Stimulated activated CD4-positive, alpha-beta T cell treated with anti-CD3 and anti-CD28 coated beads, Interleukin-12 subunit alpha, Interleukin-12 subunit beta, amount 100 ng/mL, for 4 hours (primary cell): ENCODE measurements at places on chromosomes 1 and 21.

GRCh38 chr1:38477811-38478210 lies 381.8 kb downstream of the RRAGC start:
- no peak for DNase-seq

- no peak for DNase-seq
Observed at GRCh38 chr1:51829058-51829457, 49.5 kb downstream of the NRDC start.

DNA sequence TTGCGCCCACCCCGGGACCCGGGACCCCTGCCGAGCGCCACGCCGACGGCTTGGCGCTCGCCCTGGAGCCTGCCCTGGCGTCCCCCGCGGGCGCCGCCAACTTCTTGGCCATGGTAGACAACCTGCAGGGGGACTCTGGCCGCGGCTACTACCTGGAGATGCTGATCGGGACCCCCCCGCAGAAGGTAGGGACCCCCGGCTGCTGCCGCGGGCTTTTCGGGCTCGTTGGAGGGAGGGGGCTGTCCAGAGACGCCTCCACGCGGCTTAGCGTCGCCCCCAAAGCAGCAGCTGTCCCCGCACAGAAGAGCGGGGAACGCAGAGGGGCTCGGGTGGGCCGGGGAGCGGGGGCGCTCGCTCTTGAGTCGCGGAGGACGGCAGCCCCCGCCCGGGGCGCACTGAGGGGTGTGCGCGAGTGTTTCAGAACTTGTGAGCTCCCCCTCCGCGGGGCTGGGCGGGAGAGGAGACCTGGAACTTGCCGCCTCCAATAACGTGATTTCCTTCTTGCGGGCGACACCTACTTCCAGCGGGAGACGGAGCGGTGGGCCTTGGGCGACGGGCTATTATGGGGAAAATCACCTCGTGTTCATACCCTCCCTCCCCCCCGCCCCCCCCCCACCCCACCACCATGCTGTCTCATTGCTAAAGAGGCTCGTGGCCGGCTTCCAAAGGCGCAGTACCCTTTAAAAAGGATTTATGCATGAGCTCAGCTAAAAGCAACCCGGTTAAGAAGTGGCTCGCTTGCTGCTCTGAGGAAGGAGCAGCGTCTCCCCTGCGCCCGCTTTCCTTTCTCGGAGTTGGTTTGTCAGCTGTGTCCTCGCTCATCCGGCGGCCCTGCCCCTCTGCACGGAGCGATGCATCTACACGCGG lies 664 bp downstream of the BACE2 start:
- no peak for DNase-seq

- DNase-seq, result no peak
Observed at GRCh38 chr21:46304955-46305354, 18.7 kb downstream of the C21orf58 start.

- no peak for DNase-seq
Observed at GRCh38 chr1:31627301-31627929, 9.9 kb downstream of the HCRTR1 start.

DNA sequence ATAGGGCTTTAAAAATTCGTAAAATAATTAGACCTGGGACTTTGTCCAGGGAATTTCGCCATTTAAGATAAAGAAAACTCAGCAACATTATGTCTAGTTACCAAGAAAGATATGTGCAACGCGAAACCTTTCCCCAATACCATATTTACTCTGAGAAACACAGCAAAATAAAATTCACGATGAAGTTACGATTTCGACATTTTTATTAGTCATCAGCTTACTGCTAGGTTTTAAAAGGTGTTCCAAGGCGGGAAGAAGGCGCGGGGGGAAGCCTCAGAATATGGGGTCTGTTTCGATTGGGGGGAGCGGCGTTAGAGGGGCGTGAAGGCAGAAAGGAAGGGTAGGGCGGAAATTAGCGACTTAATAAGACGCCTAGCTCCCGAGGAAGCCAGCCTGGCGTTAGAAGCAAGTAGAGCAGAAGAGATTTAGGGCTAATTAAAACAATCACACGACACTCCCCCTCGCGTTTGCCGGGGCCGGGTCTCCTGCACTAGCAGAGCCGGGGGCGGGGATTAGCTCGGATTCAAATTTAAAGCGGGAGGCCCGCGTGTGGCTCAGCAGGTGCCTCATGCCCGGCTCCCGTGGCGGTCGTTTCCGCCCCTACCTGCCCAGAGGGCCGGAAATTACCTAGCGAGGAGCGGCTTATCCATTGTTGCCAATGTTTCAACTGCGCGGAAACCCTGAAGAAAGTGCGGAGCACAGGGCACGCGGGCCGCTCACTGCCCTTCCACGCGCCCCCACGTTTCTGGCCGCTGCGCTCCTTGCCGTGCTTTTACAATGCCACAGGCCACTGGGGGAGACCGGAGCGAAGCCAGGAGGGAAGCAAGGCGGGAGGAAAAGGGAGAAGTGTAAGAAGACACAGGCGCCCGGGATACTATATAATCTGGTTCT lies 795 bp upstream of the POU2F1 start:
- DNase-seq, result peak; percentile 85

GRCh38 chr1:8047112-8047511 lies 21.0 kb upstream of the ERRFI1 start:
- DNase-seq, result no peak

DNA sequence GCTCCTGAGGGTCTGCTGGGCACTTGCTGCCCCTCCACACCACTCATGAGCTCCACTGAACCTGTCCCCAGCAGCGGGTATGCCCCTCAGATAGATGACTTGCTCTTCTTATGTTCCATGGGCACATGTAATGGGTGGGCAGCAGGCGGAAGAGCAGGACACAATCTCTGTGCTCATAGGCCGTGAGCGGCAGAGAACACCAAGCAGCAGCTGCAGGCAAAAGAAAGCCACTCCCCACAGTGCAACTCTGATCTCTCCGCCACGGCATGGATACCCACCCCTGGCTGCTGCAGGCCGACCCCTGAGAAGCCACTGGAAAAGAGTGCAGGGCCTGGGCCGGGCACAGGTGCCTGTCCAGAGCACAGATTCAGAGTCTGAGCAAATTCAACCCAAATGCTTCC lies 135.2 kb upstream of the RUNX3 start:
- no peak for DNase-seq

DNA sequence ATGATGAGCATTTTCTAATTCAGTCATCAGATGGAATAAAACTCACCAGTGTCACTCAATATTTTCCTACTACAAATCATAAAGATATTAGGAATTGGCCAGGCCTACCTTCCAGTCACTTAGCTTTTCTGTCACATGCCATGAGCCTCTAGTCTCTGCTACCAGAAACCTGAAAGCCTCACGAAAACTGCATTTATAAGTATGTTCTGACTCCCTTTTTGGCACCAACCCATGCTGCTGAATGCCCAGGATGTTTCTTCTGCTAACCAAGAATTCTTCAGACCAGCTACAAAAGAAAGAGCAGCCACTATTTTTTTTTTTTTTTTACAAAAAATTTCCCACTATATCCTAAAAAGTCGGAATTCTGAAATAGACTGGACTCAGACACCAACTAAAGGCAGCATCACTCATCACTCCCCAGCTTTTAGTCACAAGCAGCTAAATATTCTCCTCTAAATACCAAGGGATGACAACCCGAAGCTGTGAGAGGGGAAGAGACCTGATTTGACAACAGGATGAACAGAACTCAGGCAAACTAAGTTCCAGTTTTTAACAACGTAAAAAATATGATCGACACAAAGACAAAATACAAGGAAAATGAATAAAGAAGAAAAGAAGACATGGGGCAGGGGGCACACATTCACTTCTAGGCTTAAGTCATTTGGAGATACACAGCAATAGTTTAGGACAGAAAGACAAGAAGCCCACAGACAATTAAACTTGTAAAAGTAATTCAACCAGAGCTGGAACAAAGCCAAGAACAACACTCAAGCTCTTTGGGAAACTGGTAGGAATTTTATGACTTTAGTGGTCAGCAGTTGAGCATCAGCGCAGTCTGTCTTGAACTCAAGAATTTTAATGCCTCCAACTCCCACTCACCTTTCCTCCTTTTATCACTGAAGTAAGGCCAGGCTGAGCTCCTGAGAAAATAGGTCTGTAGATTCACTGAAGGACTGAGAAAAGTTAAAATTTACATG lies 1.7 kb downstream of the DCAF8 start:
- DNase-seq, result no peak

DNA sequence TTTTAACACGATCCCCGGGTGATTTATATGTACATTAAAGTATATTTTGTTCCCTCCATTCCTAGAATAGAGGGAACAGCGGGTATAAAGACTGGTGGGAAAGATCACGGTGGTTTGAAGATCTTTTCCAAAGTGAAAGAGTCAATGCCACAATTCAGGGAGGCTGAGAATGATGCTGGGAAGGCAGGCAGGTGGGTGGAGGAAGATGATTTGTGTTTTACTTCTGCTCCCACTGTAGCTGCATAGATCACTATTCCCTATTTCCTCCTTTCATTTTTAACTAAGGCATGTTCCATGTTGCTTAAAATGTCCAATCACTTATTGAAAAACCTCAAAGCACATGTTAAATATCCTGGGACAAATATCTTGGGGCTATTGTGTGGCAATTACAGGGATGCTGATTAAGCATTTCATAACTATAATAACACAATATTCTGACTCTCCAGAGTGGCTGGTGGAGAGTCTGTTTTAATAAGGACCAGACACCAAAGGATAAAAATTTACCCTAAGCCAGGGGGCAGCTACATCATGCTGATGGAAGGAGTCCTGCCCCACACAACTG lies 8.4 kb upstream of the LYST start:
- no peak for DNase-seq

DNA sequence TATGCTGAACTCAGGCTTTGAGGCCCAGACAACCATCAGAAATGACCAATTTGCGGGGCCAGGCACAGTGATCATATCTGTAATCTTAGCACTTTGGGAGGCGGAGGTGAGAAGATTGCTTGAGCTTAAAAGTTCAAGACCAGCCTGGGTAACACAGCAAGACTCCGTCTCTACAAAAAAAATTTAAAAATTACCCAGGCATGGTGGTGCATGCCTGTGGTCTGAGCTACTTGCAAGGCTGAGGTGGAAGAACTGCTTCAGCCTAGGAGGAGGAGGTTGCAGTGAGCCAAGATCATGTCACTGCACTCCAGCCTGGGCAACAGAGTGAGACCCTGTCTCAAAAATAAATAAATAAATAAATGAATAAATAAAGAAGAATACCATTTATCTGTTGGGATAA lies 156.5 kb downstream of the EIF4G3 start:
- no peak for DNase-seq

- DNase-seq, result no peak
Observed at GRCh38 chr1:59986516-59987310, 60.1 kb upstream of the CYP2J2 start.

GRCh38 chr1:75430526-75430925 lies 180.4 kb downstream of the SLC44A5 start:
- DNase-seq, result no peak

DNA sequence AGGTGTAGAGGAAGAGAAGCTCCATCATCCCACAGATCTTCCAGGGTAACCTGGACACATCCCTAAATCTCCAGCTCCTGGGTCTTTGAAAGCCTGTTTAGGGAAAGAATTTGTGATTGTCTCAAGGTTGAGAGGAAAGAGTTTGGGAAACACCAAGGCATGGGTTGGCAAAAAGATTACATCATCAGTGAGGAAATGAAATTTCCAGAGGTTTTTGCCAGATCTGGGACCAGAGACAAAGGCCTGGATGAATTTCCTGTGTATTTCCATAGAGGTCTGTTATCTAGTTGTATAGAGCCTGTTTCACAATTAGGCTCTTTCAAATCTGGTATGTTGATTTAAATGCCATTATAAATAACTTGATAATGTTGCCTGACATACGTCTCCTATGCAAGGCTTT lies 82.3 kb downstream of the GPR89B start:
- DNase-seq, result no peak

- DNase-seq, result no peak
Observed at GRCh38 chr1:175073061-175073460, 5.4 kb downstream of the TNN start.

DNA sequence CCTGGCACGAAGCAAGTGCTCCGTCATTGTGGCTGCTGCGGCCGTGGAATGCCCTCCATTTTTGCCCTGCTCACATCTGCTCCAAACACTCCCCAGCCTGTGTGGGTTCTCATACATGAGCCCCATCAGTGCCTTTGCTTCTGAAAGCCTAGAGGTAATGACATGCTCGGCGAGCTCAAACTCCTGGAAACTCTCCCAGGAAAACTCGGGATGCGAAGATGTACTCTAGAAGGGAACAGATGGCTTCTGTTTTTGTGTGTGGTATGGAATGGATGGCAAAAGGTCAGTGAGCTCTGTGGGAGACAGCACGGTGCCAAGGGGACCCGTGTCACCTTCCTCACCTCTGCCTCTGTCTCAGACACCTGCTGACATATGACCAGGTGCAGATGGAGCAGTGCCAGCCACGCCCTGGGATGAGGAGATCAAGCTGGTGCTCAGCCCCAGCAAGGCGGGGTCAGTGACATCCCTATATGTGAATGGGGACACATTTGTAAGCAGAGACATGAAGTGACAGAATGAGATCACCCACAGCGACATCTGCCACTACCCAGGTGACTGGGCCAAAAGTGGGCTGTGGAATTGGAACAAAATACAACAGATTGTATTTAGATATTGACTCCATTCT lies 84.1 kb upstream of the COX20 start:
- DNase-seq, result no peak

- no peak for DNase-seq
Observed at GRCh38 chr21:31744182-31744800, 12.4 kb upstream of the SCAF4 start.

DNA sequence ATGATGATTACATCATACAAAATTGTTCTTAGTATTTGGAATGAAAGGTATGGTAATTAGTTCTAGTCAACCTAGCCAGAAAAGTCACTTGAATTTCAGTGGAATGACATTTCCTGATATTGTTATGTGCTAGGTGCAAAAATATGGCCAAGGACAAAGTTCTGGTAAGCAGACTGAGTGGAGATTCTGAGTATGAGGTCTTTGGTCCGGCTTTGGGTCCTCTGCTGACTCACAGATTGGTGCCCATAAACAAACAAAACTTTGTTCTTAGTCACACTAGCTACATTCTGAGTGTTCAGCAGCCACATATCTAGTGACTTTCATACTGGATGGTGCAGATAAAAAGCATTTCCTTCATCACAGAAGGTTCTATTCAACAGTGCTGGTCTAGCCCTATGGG lies 206.1 kb downstream of the ZNF648 start:
- no peak for DNase-seq

- no peak for DNase-seq
Observed at GRCh38 chr1:40381268-40382107, 8.0 kb downstream of the SMAP2 start.

GRCh38 chr1:181767001-181767708 lies 283.8 kb downstream of the CACNA1E start:
- DNase-seq, result no peak

GRCh38 chr1:221497046-221497445 lies 244.8 kb downstream of the DUSP10 start:
- no peak for DNase-seq

DNA sequence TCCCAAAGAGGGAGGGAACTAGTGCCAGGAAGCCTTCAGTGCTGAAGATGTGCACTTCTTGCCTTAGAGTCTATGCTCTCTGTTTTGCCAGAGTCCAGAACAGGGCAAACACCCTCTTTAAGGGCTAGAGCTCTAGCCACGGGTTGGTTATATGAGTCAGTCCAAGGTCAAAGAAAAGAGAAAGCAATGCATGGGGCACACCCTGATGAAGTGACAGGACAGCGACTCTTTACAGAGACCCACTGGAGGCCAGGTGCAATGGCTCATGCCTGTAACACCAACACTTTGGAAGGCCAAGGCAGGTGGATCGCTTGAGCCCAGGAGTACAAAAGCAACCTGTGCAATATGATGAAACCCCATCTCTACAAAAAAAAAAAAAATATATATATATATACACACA lies 86.1 kb downstream of the TGFBR3 start:
- DNase-seq, result no peak

- peak; percentile 68 for DNase-seq
Observed at GRCh38 chr1:26582836-26583460, 53.4 kb downstream of the RPS6KA1 start.
